GM12892 (cell line): ENCODE measurements at places on chromosomes 2 and 18.

GRCh38 chr2:241509155-241509784 lies 886 bp upstream of the STK25 start:
- no peak for DNase-seq

- no peak for DNase-seq
Observed at GRCh38 chr2:46120792-46121555, 176.2 kb upstream of the EPAS1 start.

DNA sequence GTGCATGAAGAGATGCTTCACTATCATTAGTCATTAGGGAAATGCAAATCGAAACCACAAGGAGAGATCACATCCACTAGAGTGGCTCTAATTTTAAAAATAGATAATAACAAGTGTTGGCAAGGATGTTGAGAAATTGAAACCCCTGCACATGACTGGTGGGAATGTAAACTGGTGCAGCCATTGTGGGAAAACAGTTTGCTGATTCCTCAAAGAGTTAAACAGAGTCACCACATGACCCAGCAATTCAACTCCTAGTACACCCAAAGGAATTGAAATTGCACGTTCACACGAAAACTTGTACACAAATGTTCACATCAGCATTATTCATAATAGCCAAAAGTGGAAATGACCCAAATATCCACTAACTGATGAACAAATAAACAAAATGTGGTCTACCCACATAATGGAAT lies 179.5 kb downstream of the BCL2 start:
- DNase-seq: no peak

DNA sequence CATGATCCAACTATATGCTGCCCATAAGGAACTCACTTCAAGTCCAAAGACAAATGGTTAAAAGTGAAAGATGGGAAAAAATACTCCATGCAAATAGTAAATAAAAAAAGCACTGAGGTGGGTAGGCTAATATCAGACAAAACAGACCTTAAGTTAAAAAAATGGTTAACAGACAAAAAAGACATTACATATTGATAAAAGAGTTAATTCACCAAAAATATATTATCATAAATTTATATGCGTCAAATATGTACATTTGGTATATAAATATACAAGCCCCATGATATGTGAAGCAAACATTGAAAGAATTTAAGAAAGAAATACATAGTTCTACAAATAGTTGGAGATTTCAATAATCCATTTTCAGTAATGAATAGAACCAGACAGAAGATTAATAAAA lies 31.0 kb downstream of the ROCK1 start:
- no peak for DNase-seq

DNA sequence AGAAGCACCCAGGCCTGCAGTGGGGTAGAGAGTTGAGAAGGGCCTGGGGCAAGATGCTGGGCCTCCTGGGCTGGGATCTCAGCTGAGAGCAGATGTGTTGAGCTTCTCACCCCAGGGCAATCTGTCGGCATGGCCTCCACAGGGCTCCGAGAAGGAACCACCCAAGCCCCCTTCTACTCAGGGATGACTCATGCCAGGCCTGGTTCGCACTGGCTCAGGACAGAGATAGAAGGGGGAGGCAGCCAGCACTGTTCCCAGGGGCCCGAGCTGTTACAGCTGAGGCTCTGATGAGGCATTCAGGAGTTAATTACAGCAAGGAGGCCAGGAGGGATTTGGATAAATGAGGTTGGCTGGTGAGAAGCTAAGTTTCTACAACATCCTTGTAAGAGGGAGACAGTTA lies 62.5 kb downstream of the CENPO start:
- no peak for DNase-seq

GRCh38 chr18:35095983-35096676 lies 54.9 kb downstream of the MAPRE2 start:
- no peak for DNase-seq

- DNase-seq: no peak
Observed at GRCh38 chr18:36593001-36593400, 235.8 kb downstream of the TPGS2 start.

DNA sequence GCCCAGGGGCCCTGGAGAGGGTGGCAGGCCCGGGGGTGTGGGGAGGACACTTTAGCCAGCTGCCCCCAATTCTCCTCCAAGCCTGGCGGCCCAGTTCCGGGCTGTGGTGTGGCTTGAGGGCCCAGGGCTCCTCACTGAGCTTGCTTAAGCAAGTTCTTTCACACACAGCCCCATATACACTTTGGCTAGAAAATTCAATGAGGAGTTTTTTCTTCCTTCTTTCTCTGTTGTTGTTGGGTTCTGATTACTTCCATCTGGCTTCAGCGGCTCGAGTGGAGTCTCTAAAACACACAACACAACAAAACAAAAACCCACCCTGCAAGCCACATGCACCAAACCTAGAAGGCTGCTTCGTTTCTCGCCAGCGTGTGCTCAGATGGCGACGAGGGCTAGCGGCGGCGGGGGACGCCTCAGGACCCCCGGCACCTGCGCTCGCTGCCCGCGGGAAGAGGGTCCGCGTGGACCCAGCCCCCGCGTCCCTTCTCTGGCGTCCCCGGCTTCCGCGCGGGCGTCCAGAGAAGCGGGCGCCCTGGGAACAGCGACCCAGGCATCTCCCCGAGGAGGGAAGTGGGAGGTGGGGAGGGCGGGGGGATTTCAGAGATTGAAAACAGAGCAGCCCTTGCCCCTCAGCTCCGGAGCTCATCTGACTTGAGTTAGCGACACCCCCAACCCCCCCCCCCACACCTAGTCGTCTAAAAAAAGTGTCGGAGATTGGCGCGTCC lies 577 bp upstream of the GLI2 start:
- DNase-seq: no peak

GRCh38 chr2:221532641-221533040 lies 39.5 kb downstream of the EPHA4 start:
- DNase-seq: no peak

DNA sequence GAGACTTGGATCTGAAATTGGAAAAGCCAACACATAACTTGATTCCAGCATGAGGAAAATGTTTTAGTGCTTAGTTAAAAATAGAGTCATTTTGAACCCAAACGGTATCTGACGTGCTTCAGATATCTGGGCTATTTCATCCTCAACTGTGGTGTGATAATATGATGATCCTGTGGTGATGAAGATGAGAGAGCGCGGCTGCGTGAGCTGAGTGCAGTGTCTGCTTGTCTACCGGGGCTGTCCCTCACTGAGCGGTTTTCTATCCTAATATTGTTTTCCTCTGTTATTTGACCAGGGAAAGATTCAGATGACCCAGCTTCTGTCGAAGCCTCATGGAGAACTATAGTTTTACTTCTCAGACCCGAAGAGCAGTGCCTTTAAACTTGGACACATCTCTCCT lies 5.8 kb downstream of the TWIST2 start:
- DNase-seq: no peak

GRCh38 chr2:186925514-186925913 lies 76.5 kb upstream of the ZSWIM2 start:
- DNase-seq: no peak

GRCh38 chr2:190459881-190460280 lies 51.7 kb downstream of the MFSD6 start:
- DNase-seq: no peak

DNA sequence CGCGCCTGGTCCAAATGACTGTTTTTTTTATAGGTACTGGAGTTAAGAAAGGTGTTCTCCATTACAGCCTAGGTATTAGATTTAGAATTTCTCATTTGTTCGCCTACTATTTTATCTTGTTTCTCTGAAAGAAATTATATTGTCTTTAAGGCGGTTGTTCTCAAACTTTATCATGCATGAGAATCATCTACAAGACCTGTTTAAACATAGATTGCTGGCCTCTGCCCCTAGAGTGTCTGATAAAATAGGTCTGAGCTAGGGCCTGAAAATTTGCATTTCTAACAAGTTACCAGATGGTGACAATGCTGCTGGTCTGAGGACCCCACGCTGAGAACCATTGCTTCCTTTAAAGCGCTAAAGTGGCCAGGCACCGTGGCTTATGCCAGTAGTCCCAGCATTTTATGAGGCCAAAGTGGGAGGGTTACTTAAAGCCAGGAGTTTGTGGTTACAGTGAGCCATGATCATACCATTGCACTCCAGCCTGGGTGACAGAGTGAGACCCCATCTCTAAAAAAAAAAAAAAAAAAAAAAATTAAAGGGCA lies 34.0 kb upstream of the RNF138 start:
- no peak for DNase-seq

- no peak for DNase-seq
Observed at GRCh38 chr2:204776781-204777559, 231.7 kb downstream of the PARD3B start.

DNA sequence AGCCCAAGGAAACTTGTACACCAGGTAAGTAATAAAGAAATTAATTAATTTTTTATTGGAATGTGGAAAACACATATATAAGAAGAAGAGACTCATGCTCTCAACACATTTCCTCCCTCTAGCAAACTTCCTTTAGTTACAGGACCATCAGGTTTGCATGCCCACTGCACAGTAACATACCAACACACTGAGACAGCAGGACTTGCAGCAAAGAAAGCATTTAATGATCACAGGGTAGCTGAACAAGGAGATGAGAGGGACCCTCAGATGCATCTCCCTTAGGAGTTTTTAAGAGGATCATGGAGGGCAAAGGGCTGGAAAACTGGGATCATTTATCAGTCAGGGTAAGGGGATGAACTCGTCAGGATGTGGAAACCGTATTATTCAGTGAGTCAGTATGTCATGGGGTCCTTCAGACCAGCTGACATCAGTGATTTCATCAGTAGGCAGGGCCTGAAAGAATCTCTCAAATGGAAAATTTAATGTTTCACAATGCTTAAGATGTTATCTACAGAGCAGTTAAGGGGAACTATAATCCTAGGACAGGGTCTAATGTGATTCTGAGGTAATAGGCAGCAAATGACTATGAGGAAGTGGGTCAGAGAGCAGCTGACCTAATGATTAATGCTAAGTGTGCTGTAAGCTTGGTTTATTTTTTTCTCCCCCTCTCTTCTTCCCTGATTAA lies 193.8 kb upstream of the RND3 start:
- DNase-seq: no peak

- no peak for DNase-seq
Observed at GRCh38 chr2:196173505-196173904, 2.1 kb upstream of the STK17B start.

DNA sequence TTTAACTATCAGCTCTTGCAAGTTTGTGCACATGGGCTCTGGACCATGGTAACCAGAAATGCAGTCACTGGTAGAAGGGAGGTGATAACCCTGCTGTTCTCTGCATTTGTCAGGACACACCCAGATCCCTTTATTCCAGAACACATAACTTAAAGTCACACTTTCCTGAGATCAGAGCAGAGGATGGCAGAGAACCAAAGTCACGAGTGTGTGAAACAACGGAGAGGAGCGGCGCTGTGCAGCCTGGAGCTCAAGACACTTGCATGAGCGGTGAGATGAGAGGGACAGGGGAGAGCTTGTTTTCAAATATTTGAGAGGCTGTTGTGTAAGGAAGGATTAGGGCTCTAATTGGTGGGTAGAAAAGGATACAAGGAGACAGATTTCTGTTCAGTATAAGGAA lies 43.3 kb upstream of the AAK1 start:
- DNase-seq: no peak

DNA sequence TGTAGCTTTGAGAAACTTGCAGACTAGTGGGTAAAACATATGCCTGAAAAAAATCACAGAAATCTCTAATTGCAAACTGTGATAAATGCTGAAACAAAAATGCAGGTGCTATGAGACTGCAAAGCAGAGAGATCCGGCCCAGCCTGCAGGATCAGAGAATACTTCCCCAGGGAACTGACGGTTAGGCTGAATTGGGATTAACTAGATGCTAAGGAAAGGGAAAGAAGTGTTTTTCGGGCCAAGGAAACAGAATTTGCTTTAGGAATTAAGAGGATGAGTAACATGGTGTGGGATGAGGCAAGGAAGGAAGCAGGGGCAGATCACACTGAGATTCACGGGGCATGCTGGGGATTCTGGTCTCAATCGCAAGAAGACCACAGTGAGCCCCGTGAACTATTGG lies 71.5 kb downstream of the OSBPL6 start:
- DNase-seq: no peak

DNA sequence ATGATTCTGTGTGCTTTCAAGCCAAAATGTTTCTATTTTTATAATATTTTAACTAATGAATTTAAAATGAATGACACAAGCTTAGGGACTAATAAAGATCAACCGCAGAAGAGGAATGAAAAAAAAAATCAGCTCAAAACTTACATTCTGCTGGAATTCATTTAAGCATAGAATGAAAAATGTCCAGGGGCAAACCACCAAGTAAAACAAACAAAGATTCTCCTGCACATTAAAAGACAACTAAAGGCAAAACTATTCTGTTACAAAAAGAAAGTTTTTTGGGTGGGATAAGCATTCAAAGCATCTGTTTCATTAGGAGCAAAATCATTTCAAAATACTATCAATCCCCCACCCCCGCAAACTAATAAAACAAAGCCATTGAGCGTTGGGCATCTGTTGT lies 99.3 kb upstream of the SOX11 start:
- DNase-seq: no peak
